ENCODE measurements at places on chromosomes 7 and 10. TPM values are rescaled to one million over a fixed set of nuclear protein-coding genes. Genes with fewer than 3 reads are reported as not detected.

DNA sequence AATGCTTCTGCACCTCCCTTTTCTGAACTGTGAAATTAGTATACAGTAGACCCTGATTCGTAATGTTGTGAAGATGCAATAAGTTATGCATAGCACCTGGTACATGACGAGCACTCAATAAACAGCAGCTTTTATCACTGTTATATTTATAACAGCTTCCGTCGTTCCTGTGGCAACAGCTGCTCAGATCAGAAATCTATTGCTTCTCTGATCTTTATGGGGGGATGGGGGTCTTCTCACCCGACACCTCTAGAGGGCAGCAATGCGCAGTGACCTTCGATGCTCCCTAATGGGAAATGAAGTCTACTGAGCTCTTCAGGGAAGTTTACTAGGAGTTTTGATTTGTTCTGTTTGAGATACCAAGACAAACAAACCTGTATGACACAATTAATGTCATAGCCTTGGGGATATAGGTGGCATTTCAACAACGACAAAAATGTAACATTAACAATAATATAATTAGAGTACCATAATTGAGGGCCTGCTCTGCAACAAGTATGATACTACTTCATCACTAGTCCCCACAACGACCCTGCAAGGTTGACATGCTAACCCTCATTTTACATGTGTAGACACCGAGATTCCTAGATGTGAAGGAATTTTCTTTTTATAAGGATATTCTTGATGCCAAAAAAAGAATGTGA, 289.6 kb downstream of the SFMBT2 start:
- DNase-seq: peak; percentile 34

The OPALIN gene
- not detected for polyA plus RNA-seq

The EPDR1 gene
- 21.6 TPM for polyA plus RNA-seq

The SPAM1 gene
- not detected for polyA plus RNA-seq

GRCh38 chr7:21383227-21384220, 44.4 kb upstream of the SP4 start:
- no peak for DNase-seq

- no peak for DNase-seq
These were observed 973 bp downstream of the CAMK1D start for GRCh38 chr10:12350167-12350872.

- DNase-seq: no peak
These were observed 409.4 kb downstream of the GRM8 start for GRCh38 chr7:126843336-126843735.
